ENCODE measurements at places on chromosomes 5 and 9.

DNA sequence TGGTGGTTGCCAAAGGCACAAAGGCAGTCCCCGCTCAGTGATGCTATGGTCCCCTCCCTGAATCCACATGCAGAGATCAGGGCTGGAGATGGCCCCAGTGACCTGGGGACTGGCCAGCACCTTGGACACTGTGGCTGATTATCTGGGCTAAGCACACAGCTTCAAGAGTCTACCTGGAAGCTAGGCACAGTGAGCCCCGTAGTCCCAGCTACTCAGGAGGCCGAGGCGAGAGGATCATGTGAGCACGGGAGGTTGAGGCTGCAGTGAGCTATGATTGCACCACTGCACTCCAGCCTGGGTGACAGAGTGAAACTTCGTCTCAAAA is 8.3 kb upstream of the SCGB3A1 start:
- DNase-seq: no peak

DNA sequence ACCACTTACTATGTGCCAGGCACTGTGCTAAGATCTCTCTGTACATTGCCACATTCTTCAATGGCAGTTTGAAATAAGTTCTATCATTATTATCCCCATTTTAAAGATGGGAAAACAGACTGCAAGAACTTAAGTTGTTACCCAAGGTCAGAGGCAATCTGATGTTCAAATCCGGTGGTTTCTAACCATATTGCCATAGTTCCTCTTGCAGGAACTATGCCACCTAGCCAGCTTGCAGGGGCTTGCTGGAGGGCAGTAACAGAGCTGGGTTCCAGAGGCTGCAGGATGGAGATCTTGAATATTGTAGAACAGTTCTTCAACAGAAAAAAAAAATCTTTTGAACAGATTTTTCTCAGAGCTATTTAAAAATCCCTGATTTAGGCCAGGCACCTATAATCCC is 71.8 kb upstream of the TNFAIP8 start:
- no peak for DNase-seq

GRCh38 chr9:79962836-79963235 is 391.1 kb downstream of the TLE4 start:
- peak; percentile 1 for DNase-seq

DNA sequence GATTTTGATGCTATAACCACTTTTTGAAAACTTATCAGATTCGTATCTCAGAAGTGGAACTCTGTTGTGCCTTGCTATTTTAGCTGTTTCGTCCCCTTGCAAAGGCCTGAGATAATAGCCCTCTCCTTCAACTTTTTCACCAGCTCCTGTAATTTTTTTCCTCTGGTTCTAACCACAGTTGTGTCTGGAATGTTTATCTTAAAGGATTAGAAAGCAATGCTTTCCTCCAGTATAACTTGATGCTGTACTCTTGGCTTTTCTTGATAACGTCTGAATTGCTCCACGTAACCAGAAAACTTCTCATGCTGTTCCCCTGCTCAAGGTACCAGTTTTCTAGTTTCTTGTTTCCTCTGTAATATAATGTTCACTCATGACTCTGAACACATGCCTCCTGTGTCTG is 209.4 kb downstream of the DTWD2 start:
- peak; percentile 5 for DNase-seq

DNA sequence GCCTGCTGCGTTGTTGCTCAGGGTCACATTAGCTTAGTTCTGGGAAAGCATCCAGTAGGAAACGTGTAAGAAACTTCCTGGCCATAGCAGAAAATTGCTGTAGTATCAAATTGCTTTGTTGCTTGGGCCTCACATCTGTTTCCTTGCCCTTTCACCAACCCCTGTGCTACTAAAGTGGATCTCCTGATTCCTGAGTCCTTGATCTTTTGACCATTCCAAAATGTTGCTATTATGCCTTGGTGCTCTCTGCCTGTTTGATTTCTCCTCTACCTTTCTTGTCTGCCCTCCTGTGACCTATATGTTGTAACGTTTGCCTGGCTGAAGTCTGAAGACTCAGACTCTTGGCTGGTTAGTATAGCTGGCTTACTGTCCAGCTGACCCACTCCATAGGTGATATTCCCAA is 350.5 kb downstream of the ADGRV1 start:
- peak; percentile 81 for DNase-seq

- DNase-seq: no peak
Measured at GRCh38 chr5:72947498-72947897, 8.3 kb upstream of the FCHO2 start.

- DNase-seq: no peak
Measured at GRCh38 chr5:129830288-129830687, 74.0 kb upstream of the CHSY3 start.

- DNase-seq: peak; percentile 86
Measured at GRCh38 chr5:141430332-141431113, at the start of gene PCDHGA12. Gene PCDHGA12, plus strand, starts transcription at chr5:141430507. Its CDS starts 253 bp downstream, at chr5:141430760.

DNA sequence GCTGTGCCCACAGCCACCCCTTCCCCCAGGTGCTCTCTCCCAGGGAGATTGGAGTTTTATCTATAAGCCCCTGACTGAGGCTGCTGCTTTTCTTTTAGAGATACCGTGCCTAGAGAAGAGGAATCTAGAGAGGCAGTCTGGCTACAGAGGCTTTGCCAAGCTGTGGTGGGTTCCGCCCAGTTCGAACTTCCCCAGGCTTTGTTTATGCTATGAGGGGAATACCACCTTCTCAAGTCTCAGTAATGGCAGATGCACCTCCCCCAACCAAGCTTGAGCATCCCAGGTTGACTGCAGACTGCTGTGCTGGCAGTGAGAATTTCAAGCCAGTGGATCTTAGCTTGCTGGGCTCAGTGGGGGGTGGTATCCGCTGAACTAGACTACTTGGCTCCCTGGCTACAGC is 157.4 kb downstream of the CAAP1 start:
- DNase-seq: no peak

- DNase-seq: no peak
Measured at GRCh38 chr9:136140966-136141365, 22.3 kb upstream of the TMEM250 start.

- peak; percentile 26 for DNase-seq
Measured at GRCh38 chr9:114214181-114214580, 58.8 kb downstream of the COL27A1 start.

GRCh38 chr9:121638901-121639592 is 12.4 kb upstream of the DAB2IP start:
- DNase-seq: no peak

- DNase-seq: peak; percentile 95
Measured at GRCh38 chr5:150320044-150320613, 17.4 kb upstream of the ARSI start.

GRCh38 chr9:130835441-130836298 is 616 bp downstream of the ABL1 start:
- DNase-seq: no peak

DNA sequence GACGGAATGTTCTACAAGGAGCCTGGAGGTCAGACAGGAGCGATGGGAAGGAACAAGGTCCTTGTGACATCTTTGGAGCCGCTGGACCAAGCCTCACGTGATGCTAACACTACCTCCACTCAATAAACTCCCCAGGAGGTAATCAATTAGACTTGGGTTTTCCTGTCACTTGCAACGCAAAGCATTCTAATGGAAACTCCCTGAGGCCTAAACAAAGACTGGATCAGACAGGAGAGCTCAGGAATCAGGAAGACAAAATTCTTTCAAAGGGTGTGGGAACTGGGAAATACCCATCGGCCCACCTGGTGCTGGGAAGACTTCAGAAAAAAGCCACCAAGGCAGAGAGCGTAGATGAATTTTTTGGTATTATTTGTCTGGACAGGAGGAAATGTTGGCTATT is 22.3 kb upstream of the UNC5A start:
- no peak for DNase-seq

DNA sequence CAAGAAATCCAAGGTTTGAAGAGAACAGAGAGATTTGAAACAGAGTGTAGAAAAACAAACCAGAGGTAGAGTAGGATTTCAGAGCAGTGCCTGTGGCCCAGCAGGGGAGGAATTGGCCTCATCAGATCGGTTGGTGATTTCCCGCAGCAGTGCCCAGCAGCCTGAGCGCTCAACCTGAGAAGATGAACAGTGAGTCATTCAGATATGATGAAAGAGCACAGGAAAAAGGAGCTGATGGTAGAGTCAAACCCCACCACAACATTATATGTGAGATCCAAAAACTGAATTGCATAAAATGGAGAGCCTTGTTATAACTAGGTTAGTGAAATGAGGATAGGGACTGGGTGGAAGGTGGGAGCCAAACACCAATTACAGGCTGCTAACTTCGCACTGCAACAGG is 248.9 kb downstream of the PIK3R1 start:
- DNase-seq: peak; percentile 89

GRCh38 chr9:106779796-106780195 is 83.2 kb upstream of the ZNF462 start:
- DNase-seq: no peak

GRCh38 chr5:151805414-151806223 is 33.9 kb downstream of the G3BP1 start:
- peak; percentile 65 for DNase-seq

- peak; percentile 7 for DNase-seq
Measured at GRCh38 chr9:136170006-136170901, 34.7 kb downstream of the LHX3 start.

DNA sequence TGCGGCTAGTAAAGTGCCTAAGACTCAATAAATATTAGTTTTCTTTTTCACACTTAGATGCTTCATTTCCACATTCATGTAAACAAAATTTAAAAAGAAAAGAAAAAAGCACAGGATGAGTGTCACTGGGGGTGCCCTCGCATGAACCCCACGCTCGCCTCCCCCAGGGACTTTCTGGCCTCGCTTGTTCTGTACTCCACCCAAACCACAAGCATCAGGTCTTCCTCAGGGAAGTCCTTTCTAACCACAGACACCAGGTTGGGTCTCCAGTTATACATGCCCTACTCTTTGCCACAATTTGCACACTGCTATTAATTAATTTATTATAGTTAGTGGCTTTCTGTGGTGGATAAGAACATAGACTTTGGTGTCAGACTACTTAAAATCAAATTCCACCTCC is 92.4 kb downstream of the RORB start:
- no peak for DNase-seq

GRCh38 chr9:36858805-36859375 is 175.2 kb downstream of the PAX5 start:
- DNase-seq: no peak

GRCh38 chr9:23341346-23341745 is 484.7 kb downstream of the ELAVL2 start:
- DNase-seq: no peak

- DNase-seq: peak; percentile 95
Measured at GRCh38 chr9:77848897-77849296, 182.7 kb downstream of the GNAQ start.

DNA sequence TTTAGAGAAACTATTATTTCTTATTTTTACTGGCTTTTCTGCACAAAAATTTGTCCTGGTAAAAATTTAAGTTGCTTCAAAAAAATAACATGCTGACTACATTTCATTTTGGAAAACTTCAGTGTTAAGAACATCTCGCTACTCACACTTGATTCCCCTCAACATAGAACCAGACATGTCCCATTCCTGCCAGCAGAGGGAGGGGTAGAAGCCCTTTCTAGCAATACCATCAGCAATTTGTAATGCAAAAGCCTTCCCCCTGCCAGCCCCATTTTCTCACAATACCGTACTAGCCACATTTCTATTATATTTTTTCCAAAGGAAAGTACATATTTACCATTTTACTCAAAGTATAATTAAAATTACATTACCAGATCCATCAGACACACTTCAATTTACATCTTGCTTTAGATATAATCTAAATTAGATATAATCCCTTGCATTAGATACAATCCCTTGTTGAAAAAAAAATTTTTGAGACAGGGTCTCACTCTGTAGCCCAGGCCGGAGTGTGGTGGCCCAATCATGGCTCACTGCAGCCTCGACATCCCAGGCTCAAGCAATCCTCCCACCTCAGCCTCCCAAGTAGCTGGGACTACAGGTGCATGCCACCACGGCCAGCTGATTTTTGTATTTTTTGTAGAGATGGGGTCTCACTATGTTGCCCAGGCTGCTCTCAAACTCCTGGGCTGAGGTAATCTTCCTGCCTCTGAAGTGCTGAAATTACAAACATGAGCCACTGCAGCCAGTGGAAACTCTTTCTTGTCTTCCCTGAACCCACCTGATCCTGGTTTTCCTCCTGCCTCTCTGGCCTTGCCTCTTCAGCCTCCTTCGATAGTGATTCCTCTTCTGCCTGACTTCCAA is 39.6 kb upstream of the IDNK start:
- DNase-seq: peak; percentile 73

DNA sequence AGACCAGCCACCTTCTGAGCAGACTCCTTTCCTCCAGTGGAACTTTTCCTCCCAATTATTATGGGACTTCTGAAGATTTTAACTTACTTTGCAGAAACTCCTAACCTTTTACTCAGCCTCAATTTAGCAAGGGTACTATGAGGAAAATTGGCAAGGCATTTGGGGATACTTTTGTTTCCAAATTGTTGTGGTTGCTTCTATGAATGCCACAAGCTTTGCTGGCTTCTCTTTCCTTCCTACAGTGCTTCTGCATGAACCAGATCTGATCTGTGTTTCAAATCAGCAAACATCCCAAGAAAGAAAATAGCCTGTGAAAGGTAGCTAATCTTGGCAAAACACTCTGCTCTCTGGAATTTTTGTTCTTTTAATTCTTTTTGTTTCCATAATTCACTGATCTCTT is 57.3 kb upstream of the TAF11L2 start:
- peak; percentile 32 for DNase-seq

GRCh38 chr9:92492781-92493401 is 10.6 kb upstream of the ASPN start:
- DNase-seq: no peak

DNA sequence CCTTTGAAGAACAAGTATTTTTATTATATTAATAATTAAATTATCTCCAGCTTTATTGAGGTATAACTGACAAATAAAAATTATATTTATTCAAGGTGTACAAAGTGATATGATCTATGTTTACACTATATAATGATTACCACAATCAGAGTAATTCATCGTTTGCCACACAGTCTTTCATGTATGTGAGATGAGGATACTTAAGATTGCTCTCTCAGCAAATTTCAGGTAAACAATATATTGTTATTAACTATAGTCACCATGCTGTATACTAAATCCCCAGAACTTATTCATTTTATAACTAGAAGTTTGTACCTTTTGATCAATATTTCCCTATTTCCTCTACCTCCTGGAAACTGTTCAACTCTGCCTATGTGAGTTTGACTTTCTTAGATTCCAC is 16.7 kb upstream of the CCNO start:
- DNase-seq: no peak

DNA sequence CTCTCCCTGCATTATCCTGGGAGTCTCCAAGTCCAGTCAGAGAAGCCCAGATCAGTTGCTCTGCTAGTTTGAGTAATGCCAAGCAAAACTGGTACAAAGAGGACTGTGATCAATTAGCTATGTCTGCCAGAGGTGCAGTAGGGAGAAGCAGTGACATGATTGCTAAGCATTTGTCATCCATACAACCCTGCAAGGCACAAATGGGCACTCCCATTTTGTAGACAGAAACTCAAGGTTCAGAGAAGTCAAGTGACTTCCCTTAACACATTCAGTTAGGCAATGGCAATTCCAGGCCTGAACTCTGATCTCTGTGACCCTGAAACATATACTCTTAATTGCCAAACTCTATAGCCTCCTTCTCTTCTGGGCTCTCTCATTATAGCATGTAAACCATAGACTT is 34.0 kb downstream of the NDST1 start:
- DNase-seq: no peak
